Fibroblast of lung (primary cell): ENCODE measurements at places on chromosomes 16 and 17. TPM values are rescaled to one million over a fixed set of nuclear protein-coding genes. Genes with fewer than 3 reads are reported as not detected.

DNA sequence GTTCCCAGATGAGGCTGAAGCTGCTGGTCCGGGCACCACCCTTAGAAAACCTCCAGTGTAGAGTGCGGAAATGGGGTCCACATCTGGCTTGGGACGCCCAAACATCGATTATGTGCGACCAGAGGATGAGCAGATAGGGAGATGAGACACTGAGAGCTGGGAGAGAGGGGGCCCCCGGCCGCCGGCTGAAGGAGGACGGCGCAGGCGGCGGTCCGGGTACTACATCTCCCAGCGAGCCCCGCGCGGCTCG is 182 bp upstream of the SPECC1 start:
- DNase-seq, result no peak

DNA sequence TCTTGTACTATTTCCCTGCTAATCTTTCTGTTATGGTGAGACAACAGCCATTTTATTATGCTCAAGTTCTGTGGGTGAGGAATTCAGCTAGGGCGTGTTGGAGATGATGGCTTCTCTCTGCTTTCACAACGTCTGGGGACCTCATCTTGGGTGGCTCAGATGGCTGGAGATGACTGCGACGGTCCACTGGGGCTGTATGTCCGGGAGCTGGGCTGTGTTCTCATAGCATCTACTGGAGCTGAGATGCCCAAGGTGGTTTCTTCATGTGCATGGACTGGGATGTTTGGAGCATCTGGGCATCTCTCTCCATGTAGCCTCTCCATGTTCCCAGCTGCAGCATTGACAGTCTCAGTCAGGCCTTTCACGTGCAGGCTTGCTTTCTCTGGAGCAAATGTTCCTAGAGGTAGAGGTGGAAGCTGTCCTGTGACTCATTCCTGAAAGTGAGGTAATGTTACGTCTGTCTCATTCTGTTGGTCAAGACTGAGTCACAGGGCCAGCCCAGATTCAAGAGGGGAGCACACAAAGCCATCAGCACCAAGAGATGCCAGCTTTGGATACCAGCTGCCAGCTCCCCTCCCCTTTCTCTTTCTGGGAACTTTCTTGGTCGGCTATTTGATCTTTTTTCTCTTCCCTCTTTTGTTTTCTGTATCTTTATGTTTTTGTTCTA is 96.2 kb downstream of the RAP1GAP2 start:
- peak; percentile 92 for DNase-seq

DNA sequence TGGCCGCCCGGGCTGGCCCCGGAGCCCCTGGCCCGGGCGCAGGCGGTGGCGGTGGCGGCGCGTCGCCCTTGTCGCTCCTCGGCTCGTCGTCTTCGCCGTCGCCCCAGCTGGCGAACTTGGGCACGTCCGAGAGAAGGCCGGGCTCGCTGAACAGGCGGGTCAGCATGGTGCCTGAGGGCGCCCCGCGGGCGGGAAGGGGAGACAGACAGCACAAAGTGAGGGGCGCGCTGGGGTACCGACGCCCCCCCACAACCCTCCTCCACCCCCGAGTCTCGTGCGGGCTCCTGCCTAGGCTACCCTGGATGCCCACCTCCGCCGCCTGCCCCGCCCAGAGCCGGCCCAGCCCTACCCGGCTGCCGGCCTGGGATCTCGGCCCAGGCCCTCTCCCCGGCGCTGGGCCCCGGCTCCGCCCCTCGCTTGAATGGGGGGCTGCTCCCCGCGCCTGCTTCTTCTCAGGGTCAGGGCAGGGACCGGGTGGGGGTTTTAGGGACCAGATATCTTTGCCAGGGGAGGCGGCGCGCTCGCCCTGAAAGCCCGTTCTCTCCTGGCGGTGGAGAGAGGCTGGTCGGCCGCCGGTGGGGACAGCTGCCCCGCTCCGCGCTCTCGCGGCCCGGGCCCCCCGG is 1.2 kb downstream of the NEUROD2 start:
- no peak for DNase-seq

GRCh38 chr16:12548270-12548983 is 255.3 kb downstream of the CPPED1 start:
- DNase-seq, result no peak

DNA sequence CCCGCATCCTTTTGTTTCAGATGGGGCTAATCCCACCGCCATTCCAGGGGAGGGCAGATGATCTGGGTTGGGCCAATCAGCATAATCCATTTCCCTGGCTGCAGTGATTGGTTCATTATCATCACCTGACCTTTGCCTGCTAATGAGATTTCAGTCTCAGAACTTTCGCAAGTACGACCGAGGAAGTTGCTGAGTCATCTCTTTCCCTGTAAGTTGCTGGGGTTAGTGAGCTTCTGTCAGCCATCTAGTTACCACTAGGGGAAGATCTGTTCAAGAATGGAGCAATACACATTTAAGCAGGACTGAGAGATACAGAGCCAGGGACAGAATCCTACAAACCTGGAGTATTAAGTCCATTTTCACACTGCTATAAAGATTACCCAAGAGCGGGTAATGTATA is 65.3 kb upstream of the NUDT7 start:
- DNase-seq, result peak; percentile 52

DNA sequence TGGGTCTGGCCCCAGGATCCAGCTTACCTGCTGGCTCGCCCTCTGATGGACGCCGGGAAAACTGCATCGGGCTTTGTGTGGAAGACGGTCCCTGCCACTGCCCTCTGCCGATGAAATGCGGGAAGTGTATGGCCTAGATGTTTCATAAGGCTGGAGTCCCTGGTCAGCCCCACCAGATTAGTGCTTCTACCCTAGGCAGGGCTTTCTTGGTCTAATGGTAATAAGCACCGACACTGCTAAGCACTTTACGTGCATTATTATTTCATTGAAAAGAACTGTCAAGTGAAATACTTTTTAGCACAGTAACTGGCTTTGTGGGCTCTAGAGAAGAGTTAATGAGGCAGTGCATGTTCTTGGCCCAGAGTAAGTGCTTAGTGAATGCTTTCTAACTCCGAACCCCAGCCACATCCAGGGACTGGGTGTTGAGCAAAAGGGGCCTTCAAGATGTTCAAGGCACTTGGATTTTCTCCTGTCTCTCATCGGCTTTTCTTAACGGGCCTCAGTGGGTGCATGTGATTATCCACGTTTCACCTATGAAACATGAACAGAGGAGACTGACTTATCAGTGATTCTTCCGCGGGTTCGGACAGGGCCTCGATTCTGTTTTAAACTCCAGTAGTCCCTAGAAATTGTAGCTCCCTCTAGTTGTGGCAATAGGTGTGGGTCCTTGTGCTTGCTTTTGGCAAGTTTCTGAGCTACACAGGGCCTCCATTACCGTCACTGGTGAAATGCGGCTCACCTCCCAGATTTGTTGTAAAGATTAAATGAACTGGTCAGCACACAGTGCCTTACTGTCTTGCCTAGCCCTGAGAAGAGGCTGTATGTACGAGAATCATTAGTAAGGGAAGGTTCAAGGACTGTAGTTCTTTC is 6.6 kb downstream of the TRAF4 start:
- DNase-seq, result peak; percentile 85

- DNase-seq, result no peak
Measured at GRCh38 chr16:76729525-76729924, 452.3 kb downstream of the CNTNAP4 start.

DNA sequence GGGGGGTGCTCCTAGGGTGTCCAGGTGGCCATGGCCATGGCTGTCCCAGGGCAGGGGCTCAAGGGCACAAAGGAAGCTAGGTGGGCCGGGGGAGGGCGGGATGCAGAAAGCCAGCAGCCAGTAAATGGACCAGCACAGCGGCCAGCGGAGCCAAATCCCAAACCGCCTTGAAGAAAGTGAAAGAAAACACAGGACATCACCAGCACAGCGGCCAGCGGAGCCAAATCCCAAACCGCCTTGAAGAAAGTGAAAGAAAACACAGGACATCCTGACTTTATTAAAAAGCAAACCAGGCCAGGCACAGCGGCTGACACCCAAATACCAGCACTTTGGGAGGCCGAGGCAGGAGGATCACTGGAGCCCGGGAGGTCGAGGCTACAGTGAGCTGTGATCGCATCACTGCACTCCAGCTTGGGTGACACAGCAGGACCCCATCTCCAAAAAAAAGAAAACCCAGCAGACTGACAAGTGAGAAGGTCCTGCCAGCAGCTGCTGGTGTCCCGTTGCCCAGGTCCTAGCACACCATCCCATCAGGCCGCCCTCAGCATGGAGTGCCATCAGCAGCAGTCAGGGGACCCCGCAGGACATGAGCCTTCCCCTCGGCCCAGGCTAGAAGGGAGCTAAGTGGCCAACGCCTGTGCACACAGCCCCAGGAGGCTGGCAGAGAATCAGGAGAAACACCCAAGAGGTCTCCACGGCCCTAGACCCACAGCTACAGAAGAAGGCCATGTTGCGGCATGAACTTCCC is 17.0 kb downstream of the SLC38A10 start:
- DNase-seq, result peak; percentile 72

DNA sequence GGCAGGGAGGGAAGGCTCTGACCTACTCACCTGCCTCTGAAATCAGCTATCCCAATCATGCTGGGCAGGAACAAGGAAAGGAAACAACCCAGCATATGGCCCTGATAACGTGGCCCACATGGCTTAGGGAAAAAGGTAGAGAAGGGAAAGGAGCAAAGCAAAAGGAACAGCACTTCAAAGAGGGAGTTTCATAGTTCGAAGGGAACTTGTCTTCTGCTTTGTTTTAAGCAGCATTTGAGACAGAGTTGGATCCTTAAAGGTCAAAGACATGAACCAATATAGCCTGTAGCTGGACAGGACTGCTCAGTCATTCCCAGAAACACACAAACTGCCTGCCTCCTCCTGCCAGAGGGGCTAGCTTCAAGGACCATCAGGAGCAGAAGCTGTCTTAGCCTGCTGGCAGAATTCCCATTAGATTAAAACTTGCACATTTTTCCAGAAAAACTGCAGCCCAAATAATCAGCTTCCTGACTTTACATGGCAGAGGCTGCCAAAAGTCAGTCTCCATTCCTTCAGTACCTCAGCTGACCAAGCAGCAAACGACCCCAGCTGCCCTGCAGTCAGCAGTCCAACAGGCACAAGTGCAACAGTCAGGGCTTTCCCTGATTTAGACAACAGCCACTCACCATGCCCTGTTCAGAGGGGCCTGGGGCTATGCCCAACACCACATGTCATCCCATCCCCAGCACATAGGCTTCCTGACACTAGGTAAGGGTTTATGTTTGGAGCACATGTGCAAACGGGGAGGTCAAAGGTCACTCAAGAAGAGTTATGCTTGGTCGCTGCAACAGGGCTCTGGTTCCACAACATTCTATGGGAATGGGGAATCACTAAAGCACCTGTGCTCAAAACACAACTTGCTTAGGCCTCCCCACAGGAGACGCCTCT is 32.5 kb downstream of the RANBP10 start:
- DNase-seq, result peak; percentile 16

- no peak for DNase-seq
Measured at GRCh38 chr17:16383216-16383615, 2.3 kb downstream of the UBB start.

GRCh38 chr16:85148931-85149330 is 36.7 kb upstream of the CIBAR2 start:
- DNase-seq, result no peak

- DNase-seq, result no peak
Measured at GRCh38 chr17:66570447-66571195, 264.3 kb upstream of the CACNG5 start.

DNA sequence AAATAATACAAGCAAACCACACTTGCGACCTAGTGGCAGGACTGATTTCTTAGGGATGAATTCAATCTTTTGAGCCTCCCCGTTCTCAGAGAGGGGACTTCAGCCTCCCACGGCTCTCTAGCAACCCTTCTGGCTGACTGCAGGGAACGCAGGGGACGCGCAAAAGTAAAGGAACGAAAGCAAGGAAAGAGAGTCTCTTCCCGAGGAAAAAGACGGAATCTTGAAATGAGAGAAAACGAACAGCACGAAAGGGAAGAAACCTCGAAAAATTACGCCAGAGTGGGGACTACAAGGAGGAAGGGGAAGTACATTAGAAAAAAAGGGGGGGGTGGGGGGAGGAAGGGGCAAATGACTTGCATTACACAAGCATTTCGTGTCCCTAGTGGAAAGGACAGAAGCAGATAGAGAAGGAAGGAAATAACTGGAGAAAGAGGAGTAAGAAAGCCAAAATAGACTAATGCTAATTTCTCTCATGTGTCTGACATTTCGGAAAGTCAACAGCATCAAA is 1.2 kb downstream of the GRB2 start:
- DNase-seq, result peak; percentile 74

SOX9 gene
- 4.1 and 5.4 TPM in 2 replicates for total RNA-seq

NPIPB9 gene
- 1.7 and 1.8 TPM in 2 replicates for total RNA-seq

CBX2 gene
- 0.83 and 1.3 TPM in 2 replicates for total RNA-seq

CD7 gene
- under 0.01 and 0.17 TPM in 2 replicates for total RNA-seq

C17orf78 gene
- not detected in 2 replicates for total RNA-seq

MYLK3 gene
- 0.17 and 0.26 TPM in 2 replicates for total RNA-seq

RPRML gene
- not detected in 2 replicates for total RNA-seq

PPP1R9B gene
- total RNA-seq, result 41.5 and 45.5 TPM in 2 replicates

HSD3B7 gene
- total RNA-seq, result 32.9 and 47.9 TPM in 2 replicates
